Kidney capillary endothelial cell (primary cell): ENCODE measurements at places on chromosomes 13 and 19.

DNA sequence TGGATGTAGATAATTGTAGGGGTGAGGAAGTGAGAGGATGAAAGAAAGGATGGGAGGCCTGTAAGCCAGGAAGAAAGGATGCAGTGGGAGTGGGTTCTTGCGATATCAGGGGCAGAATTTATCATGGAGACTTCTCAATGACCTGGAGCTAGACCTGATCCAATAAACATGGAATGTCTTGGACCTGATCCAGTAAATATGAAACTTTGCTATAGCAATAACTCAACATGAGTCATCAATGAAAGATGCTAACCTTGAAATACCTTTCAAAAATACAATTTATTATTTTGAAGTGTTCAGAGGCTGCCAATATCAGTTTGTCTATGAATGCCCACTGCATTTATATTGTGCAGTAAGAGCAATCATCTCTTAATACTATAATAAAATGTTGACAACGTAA, 279.5 kb downstream of the POU4F1 start:
- DNase-seq = peak; percentile 42

- no peak for DNase-seq
Observed at GRCh38 chr13:113997845-113998751, 24.2 kb upstream of the C13orf46 start.

DNA sequence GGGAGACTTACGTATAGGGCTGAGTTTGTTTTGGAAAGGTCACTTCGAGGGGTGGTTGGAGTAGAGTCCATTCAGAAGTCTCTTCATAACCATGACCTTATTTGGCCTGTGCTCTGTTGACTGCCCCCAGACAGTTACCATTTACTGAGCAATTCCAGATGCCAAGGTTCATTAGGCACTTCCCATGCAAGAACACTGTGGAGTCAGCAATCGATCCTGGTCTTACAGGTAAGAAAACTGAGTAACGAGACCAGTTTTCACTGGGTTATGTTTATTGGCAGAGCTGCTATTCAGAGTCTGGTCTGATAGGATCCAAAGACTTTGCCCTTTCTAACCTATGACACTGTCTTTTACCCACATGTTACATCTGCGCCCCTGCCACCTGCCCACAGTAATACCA, 134.7 kb downstream of the MTUS2 start:
- DNase-seq = no peak

DNA sequence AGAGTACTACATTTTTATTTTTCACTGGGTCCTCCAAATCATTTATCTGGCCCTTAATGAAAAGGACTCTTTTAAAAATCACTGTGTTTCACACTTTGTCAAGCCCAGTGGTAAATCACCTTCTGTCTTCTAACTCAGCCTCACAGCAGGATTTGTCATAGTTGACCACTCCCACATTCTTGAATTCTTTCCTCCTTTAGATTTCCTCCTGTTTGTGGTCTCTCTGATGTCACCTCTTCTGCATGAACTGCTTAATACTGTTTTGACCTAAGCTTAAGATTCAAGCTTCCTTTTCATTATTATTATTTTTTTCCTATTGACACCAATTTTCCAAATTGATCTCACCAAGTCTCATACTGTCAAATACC, 899.8 kb upstream of the MIR17HG start:
- DNase-seq = peak; percentile 57

GRCh38 chr13:45198924-45199323, 1.9 kb downstream of the KCTD4 start:
- no peak for DNase-seq

DNA sequence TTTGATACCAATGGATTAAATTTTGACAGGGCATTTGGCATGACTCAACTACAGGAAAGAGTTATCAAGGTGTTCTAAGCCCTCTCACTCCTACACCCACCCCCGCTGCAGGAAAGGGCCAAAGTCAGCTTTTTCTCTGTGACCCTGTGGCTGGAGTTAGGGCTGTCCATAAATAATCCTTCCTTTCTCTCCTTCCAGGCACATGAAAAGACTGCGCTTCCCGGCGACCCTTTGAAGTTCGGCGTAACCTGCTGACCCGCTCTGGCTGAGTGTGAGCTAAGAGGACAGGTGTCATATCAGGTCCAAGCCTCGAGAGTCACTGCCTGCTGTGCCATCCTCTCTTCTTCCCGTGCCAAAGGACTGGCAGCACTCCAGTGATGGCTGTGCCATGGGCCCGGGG, 25.6 kb downstream of the ZNF114 start:
- no peak for DNase-seq

DNA sequence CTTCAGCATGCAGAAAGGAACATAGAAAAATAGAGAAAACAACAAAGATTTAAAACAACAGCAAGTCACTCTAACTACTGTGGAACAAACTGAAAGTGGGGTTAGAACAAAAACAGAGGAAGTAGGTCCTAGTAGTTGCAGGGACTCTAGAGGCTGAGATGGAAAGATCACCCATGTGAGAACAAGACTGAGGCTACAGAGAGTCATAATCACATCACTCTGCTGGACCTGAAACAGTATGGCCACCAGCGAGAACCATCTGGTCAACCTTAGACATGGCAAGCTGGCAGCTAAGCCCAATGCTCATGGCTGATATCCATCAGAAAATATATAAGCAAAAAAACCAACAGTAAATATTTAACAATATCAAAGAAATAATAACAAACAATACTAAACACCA, 35.8 kb upstream of the ZNF724 start:
- no peak for DNase-seq

- no peak for DNase-seq
Observed at GRCh38 chr19:29113838-29114237, 99.1 kb downstream of the UQCRFS1 start.

GRCh38 chr13:31945202-31945961, 86.2 kb upstream of the FRY start:
- peak; percentile 42 for DNase-seq

DNA sequence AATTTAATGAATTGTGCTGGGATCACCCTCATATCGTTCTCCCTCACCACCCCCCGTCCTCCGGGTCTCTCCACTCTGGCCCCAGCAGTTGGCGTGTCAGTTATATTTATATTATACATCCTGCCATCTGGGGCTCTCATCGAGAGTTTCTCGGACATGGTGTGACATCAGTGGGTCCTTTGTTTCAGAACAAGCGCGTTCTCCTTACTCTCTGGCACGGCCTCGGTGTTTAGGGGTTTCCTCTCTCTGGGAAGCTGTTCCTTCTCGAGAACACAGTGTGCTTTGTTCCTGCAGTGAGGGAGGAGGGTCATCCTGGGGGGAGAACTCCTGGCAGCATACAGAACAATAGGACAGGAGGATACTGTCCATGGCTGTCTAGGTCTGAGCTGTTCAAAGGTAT, 9.8 kb upstream of the MCF2L start:
- peak; percentile 44 for DNase-seq

DNA sequence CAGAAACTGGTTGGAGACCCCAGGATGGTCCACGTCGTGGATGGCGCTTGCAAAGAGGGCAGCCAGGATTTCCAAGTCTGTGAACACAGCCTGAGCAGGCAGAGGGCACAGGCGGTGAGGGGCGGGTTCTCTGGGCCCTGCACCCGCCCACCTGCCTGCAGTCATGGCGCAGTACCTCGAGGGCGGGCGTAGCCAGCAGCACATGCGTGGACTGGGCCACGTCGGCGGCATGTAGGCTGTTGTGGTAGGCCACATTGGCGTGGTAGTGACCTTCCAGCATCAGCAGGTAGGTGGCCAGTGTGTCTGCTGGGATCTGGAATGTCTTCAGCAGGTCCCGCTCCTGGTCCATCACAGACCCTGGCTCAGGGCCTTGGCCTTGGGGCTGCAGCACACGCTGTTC, 8.1 kb downstream of the PDE4C start:
- DNase-seq = no peak

- DNase-seq = no peak
Observed at GRCh38 chr13:26022538-26023292, 29.1 kb downstream of the SHISA2 start.

- DNase-seq = no peak
Observed at GRCh38 chr19:35228177-35228930, at the start of gene FAM187B. Gene FAM187B (minus strand): TSS chr19:35228739. CDS start chr19:35228680, 59 bp downstream.

DNA sequence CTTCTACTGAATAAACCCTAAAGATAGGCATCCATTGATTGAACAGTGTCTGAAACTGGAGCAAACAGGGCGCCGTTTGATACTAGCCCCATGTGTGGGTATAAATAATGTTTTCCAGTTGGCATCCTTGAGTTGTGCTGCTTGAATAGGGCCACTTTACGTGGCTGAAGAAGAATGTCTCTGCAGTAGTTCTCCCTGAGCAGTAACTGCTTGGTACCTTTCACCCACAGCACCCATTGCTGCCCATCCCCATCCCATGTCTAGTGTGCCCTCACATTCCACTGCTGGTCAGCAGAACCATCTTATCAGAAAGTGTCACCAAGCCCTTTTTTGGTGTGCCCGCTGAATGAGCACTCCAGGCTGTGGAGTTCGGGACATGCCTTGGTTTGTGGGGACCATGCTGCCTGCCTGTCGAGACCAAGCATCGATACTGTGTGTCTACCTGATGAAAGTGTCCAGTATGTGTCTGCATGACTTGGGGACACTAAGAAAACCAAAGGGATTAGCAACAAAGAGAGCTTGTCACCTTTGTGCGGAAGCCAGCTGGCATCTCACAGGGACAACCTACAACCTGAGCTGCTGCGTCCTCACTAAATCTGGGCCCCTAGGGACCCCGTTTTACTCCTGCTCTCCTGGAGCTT, 162.0 kb downstream of the TM9SF2 start:
- no peak for DNase-seq

- DNase-seq = no peak
Observed at GRCh38 chr13:79128158-79128557, 277.9 kb downstream of the RBM26 start.

GRCh38 chr19:1067341-1067957, 482 bp downstream of the ARHGAP45 start:
- DNase-seq = no peak

GRCh38 chr19:46133101-46133627, 8.7 kb upstream of the IGFL3 start:
- DNase-seq = peak; percentile 92

DNA sequence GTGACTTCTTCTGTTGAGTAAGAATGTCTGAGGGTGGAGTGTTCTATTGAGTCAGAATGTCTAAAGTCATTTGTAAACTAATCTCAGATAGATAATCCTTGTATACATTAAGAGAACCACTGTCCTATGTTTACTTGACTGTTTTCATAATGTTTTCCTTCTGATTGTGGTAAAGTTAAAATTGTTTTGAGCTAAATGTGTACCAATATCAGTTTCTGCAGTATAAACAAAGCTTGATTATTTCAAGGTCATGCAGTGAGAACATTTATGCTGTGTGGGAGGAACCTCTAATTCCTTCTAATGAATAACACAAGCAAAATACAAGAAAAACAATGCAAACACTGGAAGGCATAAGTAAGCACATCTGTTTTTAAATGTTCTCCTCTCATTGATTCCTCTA, 434.6 kb downstream of the FGF14 start:
- no peak for DNase-seq

DNA sequence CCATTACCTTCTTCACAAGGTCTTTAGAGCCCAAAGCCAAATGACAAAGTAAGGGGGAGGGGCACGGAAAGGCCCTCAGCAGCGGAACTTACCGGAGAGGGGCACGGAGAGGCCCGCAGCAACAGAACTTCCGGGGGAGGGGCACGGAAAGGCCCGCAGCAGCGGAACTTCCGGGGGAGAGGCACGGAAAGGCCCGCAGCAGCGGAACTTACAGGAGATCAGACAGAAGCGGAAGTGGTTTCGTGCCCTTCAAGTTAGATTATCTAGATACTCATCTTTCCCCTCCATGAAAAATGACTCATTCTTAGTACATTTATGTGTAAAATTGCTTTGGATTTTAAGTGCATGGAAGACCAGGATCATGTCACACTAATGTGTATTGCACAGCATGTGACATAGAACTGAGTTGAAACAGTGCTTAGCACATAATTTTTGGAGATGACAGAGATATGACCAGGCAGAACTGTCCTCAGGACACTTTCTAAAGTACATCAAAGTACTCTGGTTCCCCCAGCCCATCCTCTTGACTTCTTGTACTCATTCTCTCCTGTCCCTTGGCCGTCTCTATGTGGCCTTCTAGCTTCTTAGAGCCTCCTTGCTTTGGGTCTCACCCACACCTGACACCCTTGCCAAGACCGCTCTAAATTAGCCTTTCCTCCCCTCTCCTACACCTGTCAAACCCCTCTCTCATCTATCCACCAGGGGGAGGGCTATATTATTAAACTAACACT, 25.7 kb upstream of the TPTE2 start:
- peak; percentile 30 for DNase-seq

- DNase-seq = no peak
Observed at GRCh38 chr13:50668049-50668448, 175.4 kb downstream of the DLEU7 start.

DNA sequence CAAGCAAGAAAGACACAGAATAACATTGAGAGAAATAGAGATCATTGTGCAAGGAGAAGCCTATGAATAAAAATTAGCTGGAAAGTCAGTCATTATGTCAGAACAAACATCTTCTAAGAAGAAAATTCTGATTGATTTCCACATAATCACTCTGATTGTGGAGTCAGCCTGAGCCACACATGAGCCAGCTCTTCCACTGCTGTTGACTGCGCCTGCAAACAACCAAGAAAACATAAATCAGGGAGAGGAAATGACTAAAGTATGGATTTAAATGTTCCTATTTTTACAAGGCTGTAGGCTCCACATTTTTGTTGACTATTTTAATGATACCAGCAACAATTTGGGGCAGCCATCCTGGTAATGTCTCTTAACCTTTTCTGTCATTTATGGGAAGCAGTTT, 962.3 kb downstream of the EFNB2 start:
- DNase-seq = peak; percentile 58

DNA sequence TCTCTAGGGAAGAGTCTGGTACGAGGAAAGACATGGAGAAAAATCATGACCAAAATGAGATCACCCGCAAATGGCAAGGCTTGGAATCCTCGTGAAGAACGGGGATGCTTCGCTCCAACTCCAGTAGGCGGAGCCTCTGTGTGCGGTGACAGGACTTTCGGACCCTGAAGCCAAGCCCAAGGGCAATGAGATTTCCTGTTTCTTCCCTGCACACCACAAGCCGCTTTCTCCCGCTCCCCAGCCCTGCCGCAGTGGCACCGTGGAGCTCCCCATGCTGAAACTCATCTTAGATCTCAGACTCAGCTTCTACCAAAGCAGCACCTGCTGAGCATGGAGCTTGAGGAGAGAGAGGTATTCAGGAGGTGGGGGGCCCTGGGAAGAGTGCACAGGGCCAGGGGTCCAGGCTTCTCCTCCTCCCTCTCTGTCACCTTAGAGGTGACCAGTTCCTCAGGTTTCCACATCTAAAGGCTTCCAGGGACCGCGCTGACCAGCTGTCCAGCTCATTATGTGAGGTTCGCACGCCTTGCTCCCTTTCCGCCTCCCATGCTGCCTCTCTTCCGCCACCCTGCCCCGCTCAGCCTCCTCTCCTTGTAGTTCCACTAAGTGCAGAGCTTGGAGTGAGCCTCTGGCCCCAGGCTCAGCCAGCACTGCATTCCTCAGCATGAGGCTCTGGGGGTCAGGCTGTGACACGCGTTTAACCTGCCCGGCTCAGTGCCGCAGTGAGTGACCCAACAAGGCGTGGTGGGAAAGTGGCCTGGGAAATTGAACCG, 153.8 kb upstream of the SOX1 start:
- DNase-seq = no peak

- DNase-seq = no peak
Observed at GRCh38 chr13:44084146-44084545, 204.4 kb downstream of the LACC1 start.

GRCh38 chr19:8654591-8655339, 24.3 kb downstream of the NFILZ start:
- peak; percentile 60 for DNase-seq

GRCh38 chr13:24053519-24054251, 106.8 kb upstream of the SPATA13 start:
- DNase-seq = peak; percentile 44

GRCh38 chr13:34502011-34502410, 440.1 kb upstream of the NBEA start:
- no peak for DNase-seq

- no peak for DNase-seq
Observed at GRCh38 chr19:45294291-45295029, 28.2 kb downstream of the CKM start.
